T-helper 1 cell (primary cell): ENCODE measurements at places on chromosomes 4 and X.
A peak's percentile ranks its signal among the peaks of the same experiment; 100 is the strongest.

DNA sequence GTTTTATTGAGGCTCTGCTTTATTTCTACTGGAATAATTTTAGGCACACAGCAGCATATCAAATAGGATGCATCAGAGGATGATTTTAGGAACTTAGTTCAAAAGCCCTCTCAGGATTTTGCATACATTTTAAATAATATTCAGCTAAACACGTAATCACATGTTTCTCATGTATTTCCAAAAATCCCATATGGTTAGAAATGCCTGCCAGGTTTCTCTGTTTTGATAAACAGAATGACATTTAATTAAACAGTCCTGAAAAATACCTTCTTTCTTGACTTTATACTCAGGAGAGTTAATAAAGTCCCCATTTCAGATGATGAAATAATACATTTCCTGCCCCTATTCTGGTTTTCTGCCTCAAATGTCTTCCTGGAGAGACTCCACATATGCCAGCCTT, 86.5 kb upstream of the AMELX start:
- no peak for DNase-seq

- DNase-seq: no peak
Observed at GRCh38 chrX:123186801-123187200, 2.7 kb downstream of the GRIA3 start.

DNA sequence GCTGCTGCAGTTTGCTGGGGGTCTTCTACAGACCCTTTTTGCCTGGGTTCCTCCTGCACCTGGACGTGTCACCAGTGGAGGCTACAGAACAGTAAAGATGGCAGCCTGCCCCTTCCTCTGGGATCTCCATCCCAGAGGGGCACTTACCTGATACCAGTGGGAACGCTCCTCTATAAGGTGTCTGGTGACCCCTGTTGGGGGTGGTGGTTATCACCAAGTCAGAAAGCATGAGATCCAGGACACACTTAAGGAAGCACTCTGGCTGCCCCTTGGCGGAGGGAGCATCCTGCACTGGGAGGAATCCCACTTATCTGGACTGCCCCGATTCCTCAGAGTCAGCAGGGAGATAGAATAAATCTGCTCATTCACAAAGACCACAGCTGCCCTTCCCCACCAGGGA, 218.9 kb upstream of the GALNTL6 start:
- DNase-seq: no peak

DNA sequence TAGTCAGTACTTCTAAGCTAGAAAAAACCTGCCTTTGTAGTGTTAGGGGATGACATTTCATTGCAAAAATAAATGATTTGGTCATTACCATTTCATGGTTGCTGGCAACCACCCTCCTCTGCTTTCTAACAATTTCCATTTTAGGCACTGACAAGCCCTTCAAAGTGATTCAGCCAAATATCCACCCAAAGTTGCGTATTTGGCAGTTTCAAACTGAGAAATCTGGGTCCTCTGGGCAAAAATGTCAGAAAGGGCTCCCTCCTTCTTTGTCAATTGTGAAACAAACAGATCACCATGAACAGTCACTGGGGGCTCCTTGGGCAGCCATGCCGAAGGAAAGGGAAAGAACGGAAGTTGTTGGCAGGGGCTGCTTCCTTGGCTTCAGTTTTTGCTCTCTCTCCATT, 33.0 kb downstream of the PLAC1 start:
- no peak for DNase-seq

DNA sequence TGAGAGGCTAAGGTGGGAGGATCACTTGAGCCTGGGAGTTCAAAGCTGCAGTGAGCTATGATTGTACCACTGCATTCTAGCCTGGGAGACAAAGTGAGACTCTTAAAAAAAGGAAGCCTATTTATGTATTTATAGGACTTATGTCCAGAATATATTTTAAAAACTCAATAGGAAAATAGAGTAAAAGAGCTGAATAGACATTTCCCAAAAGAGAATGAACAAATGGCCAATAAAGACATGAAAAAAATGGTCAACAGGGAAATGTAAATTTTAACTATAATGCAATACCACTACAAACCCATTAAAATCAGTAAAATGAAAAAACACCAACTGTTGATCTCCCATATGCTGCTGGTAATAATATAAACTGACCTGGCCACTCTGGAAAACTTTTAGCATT, 115.0 kb downstream of the HUWE1 start:
- no peak for DNase-seq

- no peak for DNase-seq
Observed at GRCh38 chr4:69744157-69744478, 16.3 kb downstream of the SULT1B1 start.

DNA sequence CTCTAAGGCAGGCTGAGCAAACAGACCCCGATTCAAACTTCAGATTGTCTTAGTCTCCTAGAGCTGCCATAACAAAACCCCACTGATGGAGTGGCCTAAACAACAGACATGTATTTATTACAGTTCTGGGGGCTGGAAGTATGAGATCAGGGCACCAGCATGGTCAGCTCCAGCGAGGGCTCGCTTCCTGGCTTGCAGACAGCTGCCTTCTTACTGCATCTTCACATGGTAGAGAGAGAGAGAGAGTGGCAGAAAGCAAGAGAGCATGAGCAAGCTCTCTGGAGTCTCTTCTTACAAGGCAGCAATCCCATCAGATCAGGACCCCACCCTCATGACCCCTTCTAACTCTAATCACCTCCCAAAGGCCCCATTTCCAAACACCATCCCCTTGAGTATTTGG, 22.3 kb upstream of the SORCS2 start:
- no peak for DNase-seq

- no peak for DNase-seq
Observed at GRCh38 chrX:63686878-63687714, 97.9 kb downstream of the ARHGEF9 start.

- no peak for DNase-seq
Observed at GRCh38 chr4:30103455-30103854, 616.7 kb upstream of the PCDH7 start.

DNA sequence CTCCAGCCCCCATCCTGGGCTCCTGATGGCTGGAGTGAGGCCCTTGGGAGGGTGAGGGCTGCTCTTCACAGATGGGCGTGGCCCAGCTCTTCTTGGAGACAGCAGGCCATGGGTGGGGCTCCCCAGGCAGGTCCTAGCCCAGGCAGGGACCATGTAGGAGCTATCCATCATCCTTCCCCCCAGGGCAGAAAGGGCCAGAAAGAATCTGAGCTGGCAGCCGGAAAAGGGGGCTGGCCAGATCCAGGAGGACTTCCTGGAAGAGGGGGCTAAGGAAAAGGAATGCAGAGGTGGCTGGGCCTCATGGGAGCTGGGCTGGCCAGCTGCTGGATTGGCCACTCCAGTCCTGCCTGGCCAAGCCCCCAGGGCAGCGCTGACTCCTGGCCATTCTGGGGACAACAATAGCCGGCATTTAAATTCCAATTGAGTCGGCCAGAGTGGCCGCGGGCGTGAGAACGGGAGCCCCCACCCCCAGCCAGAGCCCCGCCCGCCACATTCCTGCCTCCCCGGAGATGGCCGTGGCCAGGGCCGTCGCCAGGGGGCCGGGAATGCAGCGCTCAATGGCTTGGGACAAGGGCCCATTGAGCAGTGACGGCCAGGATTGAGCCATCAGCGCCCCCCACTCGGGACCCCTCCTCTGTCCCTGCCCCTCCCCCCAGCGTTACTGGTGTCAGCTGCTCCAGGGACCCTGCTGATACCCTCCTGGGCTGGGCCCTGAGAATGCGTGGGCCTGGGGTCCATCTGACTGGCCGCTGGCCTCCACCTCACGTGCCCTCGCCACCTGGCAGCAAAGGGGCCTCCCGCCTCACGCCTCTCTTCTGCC, 15.1 kb upstream of the FGFR3 start:
- no peak for DNase-seq

- DNase-seq: no peak
Observed at GRCh38 chr4:67106861-67107460, 438.3 kb downstream of the CENPC start.

- DNase-seq: no peak
Observed at GRCh38 chrX:16418650-16419049, 231.3 kb upstream of the S100G start.

DNA sequence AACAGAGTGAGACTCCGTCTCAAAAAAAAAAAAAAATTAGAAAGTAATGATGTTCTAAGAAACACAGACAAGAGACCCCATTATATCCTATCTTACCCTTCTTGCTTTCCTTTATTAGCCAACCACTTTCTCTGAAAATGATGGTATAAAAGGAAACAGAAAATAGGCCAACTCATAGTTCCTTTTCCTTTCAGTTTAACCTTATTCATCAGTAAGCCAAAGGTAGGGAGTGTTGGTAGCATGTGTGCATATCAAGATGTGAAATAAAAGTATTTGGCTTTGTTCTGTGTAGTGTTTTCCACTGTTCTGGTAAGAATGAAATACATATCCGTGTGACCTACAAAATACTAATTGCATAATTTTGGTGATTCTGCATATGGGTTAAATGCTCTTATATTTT, 266.6 kb downstream of the ZNF674 start:
- DNase-seq: no peak

GRCh38 chr4:94256828-94257227, 49.2 kb downstream of the SMARCAD1 start:
- no peak for DNase-seq

- no peak for DNase-seq
Observed at GRCh38 chrX:150879855-150880807, 18.3 kb downstream of the CD99L2 start.

- no peak for DNase-seq
Observed at GRCh38 chr4:140150636-140150885, 3.4 kb downstream of the MAML3 start.

GRCh38 chrX:39508300-39508692, 589.5 kb downstream of the BCOR start:
- DNase-seq: no peak

DNA sequence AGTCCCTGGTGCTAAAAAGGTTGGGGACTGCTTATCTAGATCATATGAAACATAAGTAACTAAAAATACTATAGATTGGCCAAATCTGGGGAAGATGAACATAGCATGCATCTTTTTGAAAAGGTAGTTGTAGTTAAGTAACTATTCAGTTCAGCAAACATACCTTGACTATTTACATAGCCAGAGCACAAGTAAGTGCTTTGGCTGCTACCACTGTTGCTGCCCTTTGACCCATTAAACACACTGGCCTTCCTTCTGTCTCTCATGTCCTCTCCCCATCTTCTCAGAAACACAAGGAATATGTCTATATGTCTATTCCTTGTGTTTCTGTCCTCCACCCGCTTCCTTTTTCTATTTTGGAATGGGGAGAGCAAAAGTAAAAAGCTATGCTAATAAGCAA, 87.9 kb upstream of the SPRY1 start:
- no peak for DNase-seq

GRCh38 chrX:29435396-29435795, 780.0 kb upstream of the MAGEB2 start:
- DNase-seq: no peak

DNA sequence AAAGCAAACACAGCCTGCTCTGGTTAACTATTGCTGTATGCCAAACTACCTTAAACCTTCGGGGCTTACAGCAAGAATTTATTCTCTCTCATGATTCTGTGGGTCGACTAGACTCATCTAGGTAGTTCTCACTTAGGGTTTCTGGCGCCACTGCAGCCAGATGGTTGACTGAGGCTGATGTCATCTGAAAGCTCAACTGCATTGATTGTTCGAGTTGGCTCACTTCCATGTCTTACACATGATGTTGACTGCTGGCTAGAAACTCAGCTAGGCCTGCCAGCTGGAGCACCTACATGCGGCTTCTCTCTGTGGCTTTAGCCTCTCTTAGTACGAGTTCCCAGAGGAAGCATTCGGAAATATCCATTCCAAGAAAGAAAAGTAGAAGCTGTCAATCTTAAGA, 103.2 kb downstream of the SRPX start:
- no peak for DNase-seq

- peak; percentile 4 for DNase-seq
Observed at GRCh38 chr4:9904976-9905587, 116.2 kb downstream of the SLC2A9 start.

- no peak for DNase-seq
Observed at GRCh38 chr4:180668732-180669131, 1574.5 kb upstream of the TENM3 start.

GRCh38 chr4:76611616-76612207, 176.7 kb downstream of the SHROOM3 start:
- DNase-seq: no peak

- no peak for DNase-seq
Observed at GRCh38 chr4:52729586-52729985, 21.6 kb downstream of the ERVMER34-1 start.

- no peak for DNase-seq
Observed at GRCh38 chrX:141669689-141670088, 28.9 kb downstream of the SPANXD start.

DNA sequence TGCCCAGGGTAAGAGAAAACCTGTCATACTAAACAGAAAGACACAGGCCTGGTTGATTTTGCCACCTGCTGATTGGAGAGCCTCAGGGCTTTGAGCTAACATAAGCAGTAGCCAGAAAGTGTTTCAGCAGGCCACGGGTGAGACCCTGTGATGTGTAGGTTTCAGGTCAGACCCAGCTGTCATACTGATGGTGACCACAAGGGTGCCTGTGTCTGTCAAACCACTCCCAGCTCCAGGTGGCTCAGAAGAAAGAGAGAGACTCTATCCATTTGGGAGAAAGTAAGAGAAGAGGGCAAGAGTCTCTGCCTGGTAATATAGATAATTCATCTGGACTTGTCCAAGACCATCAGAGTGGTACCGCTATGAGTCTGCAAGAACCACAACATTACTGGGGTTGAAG, 72.8 kb upstream of the NLRP2B start:
- no peak for DNase-seq

DNA sequence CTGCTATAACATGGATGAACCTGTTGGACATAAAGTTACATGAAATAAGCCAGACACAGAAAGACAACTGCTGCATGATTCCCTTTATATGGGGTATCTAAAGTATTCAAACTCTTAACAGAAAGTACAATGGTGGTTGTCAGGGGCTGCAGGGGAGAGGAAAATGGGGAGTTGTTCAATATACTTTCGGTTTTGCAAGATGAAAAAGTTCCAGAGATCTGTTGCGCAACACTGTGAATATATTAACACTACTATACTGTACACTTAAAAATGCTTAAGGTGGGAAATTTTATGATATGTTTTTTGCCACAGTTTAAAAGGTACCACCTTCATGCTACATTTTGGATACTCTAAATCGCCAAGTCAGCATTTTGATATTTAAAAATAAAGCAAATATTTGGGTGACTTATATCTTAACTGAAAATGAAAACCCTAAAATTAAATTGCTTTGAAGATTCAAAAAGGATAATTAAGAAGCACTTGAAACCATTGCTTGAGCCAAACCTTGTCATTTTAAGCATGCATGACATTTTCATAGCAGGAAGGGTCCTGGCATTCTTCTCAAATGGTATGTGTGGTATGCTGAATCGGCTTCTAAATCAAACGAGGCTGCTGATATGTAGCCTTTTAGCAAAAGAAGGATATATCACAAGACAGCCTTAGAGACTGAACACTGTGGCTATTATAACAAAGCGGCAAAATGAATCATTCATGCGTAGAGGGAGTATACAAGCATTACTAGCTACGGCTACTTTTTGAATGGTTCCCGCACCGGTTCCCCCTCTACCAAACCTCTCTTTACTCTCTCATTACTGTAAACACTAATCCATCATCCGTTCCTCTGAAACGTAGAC, 607.1 kb upstream of the DIPK2B start:
- no peak for DNase-seq
